ENCODE measurements at places on chromosomes 7 and 10.

DNA sequence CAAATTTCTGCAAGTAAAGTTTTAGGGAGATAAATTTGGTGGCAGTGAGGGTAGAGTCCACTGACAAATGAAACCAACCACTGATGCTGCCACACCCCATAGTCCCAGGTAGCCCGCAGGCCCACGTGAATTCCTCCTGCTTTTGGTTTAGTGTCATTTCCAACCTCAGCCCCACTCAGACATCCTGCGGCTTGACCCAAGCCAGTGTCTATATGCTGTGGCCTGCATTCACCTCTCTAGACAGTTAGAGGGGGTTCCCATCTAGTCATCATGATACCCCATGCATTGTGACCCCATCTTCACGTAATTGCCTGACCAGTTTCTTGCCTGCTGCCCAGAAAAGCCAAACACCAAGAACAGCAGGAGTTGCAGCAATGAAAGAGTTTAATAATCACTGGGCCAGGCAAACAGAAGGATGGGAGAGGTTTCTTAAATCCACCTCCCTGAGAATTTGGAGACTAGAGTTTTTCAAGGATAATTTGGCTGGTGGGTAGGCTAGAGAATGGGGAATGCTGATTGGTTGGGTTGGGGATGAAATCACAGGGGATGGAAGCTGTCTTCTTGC, 332.0 kb upstream of the GALNT17 start:
- DNase-seq: no peak

DNA sequence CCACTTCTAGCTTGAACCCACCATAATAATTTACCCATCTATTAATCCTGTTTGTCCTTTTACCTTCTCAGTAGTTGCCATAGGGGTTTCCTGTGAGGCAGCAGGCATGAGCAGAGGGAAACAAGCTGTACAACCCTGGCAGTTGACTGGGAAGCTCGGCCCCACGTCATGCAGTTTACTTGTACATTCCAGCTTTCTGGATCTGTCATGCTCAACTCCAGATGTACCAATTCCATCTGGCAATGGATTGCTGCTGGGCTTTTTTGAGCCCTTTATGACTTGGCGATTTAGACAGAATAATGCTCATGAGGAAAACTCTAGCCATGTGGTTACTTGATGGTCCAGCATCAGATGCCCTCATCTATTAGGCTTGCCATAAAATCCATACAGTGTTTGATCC, 112.5 kb downstream of the GNAI1 start:
- DNase-seq: no peak

GRCh38 chr7:636396-636795, 90.1 kb upstream of the DNAAF5 start:
- no peak for DNase-seq

GRCh38 chr10:51162002-51162401, 87.7 kb downstream of the PRKG1 start:
- DNase-seq: no peak

- DNase-seq: no peak
These were observed 163.7 kb downstream of the MACC1 start for GRCh38 chr7:20053334-20054104.

- peak; percentile 11 for DNase-seq
These were observed 291.2 kb upstream of the MEOX2 start for GRCh38 chr7:15977663-15978062.

- DNase-seq: no peak
These were observed 44.2 kb upstream of the KCNIP2 start for GRCh38 chr10:101887775-101888174.

GRCh38 chr10:7258948-7259523, 151.8 kb downstream of the SFMBT2 start:
- DNase-seq: no peak

GRCh38 chr7:46742601-46743000, 821.5 kb upstream of the IGFBP3 start:
- DNase-seq: no peak

- DNase-seq: no peak
These were observed 35.0 kb downstream of the KIF11 start for GRCh38 chr10:92627845-92628480.

DNA sequence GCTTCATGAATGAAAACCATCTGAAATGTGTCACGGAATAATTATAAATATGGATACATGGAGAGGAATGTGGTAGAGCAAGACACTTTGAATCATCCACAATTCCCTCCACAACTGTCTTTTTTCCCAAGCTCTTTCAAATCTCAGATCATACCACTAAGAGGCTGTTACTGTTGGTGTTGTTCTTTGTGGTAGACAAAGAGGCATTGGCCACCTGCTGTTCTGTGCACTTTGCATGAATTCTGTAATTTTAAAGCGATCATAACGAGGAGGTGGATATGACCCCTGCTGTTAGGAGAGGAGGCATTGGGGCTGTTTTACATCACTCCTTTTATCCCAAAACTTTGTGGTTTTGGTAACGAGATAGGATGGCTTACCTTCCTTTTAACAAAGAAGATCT, 141.2 kb upstream of the KLF6 start:
- DNase-seq: peak; percentile 57

DNA sequence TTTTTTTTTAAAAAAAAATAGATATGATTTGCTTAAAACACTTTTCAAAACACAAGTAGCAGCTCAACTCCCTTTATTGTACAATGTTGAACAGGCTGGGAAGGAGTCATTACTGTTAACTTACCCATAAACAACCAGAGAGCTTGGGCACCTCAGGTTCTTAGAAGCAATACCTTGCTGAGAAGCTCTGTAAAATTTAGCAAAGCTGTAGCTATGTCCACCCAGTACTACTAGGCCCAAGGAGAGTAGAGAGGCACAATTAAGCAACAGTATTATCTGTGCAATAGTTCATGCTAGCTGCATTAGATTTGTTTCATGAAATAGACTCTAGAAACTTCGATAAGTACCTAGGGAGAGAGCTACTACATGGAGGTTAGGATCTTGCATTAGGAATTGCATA, 32.0 kb downstream of the SEMA3A start:
- DNase-seq: no peak

- no peak for DNase-seq
These were observed 21.1 kb downstream of the GATA3 start for GRCh38 chr10:8075282-8076260.

- DNase-seq: no peak
These were observed 70.0 kb upstream of the SMIM30 start for GRCh38 chr7:113188396-113188795.

- DNase-seq: peak; percentile 22
These were observed 41.7 kb downstream of the AKR1E2 start for GRCh38 chr10:4867520-4868356.

- peak; percentile 75 for DNase-seq
These were observed 76.4 kb downstream of the MAP3K8 start for GRCh38 chr10:30510184-30510931.

- no peak for DNase-seq
These were observed 265.6 kb upstream of the TCERG1L start for GRCh38 chr10:131577178-131577555.

DNA sequence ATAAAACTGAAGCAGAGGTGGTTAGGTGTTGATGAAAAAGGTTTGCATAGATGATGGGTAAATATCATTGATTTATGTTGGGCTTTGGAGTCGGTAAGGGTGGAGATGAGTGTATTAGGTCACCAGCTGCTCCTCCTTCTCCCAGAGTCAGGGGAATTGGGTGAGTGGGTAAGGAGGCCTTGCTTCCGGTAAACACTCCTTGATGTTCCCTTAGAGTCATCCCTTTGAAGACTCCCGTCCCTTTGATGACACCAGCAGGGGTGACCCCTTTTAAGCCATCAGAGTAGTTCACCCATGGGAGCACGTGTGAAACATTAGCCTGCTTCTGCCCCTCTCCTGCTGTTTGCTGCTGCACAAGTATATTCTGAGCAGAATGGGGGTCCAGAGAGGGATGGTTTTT, 92.2 kb upstream of the DKK1 start:
- DNase-seq: no peak

GRCh38 chr10:8122611-8123369, 68.3 kb downstream of the GATA3 start:
- DNase-seq: no peak

GRCh38 chr7:44388089-44388970, 62.9 kb upstream of the CAMK2B start:
- no peak for DNase-seq

DNA sequence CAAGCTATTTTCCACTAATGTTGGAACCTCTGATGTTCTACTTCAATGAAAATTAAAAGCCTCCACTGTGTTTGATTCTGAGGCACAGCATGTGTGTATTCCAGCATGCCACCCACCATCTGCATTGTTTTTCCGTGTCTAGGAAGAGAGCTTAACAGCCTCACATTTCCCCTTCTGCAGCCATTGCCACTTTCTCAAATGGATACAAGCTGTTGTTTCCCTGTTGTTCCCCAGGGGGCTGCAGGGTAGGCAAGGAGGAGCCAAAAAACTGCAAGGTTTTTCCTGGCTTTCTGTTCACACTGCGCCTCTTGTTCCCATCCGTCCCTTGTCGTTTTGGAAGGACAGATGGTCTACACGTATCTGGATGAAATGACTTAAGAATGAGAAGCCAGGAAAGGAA, 72.3 kb upstream of the DNAJB12 start:
- DNase-seq: no peak

GRCh38 chr10:3563298-3563697, 221.7 kb downstream of the KLF6 start:
- DNase-seq: no peak

GRCh38 chr7:45663167-45663921, 89.2 kb downstream of the ADCY1 start:
- no peak for DNase-seq

DNA sequence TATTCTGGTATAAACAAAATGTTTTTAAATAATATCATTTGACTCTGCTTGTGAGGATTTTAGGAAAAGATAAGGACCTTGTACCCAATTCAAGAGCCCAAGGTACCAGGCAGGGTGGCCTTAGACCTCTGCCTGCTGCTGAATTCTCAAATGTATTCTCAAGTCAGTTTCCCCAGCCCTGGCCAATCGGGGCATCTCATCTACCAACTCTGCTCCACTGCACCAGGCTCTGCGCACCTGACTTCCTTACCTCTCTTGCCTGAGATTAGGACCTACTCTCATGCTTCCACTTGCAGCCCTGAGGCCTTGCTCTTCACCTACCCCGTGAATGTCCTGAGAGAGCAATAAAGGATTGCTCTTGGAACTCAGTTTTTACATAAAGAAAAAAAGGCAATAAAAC, 69.6 kb upstream of the EZH2 start:
- DNase-seq: no peak

- peak; percentile 38 for DNase-seq
These were observed at the start of gene ARHGAP22 for GRCh38 chr10:48604991-48605508. Gene ARHGAP22 (minus strand): TSS chr10:48605073. CDS start chr10:48604796, 277 bp downstream.

DNA sequence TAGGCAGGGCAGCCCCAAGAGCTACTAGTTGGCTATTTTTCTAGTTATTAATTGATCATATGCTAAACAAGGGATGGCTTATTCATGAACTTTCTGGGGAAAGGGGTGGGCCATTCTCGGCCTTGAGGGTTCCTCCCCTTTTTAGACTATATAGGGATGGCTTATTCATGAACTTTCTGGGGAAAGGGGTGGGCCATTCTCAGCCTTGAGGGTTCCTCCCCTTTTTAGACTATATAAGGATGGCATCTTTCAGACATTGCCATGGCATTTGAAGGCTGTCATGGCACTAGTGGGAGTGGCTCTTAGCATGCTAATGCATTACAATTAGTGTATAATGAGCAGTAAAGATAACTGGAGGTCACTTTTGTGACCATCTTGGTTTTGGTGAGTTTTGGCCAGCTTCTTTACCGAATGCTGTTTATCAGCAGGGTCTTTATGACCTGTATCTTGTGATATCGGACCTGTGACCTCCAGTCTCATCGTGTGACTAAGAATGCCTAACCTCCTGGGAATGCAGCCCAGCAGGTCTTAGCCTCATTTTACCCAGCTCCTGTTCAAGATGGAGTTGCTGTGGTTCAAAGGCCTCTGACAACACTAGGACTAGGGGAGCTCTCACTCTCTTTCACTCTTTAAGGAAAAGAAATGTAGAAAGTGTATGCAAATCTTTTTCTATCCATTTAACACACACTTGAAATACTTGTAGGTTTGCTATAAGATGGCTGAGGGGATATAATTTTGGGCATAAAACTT, 7.8 kb downstream of the FHIP2A start:
- no peak for DNase-seq

DNA sequence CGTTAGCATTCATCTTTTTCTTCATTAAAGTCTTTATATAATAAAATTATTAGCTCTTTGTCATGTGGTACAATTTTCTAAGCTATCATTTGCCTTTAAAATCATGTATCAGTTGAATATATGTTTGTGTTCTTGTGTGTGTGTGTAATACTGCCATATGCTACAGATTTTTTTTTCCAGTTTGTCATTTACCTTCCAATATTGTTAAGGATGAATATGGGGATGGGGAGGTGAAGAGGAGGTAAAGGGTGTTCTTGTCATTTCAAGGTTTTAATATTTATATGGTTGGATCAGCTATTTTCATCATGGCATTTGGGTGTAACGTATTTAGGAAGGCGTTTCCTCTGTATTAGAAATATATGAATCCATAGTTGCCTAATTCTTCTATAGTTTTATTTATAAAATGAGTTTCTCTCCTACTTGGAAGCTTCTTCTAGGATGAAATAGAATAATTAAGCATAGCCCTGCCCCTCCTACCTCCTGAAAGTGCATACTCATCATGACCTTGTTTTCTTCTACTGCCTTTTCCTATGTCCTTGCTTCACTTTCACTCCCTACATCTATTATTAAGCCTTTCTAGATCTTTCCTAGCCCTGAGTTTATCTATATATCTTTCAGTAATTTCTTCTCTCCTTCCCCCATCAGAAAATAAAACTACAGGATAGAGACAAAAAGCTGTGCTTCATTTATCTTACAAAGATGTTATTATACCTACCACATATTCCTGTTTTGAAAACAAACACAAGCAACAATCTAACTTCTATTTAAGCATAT, 25.1 kb downstream of the RAB18 start:
- no peak for DNase-seq

DNA sequence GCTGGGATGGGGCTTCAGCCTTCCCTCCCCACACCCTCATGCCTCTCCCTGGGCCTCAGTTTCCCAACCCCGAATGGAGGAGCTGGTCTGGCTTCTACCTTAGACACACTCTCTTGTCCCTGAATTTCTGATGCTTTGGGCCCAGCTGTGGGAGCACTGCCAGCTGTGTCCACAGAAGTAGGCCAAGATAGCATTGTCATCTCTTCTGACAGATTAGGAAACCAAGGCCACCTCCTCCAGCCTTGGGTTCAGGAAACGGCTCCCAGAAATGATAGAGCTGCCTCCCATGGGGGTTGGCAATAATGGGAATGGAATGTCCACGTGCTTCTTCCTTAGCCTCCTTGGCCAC, 1.3 kb downstream of the PPIF start:
- DNase-seq: no peak

DNA sequence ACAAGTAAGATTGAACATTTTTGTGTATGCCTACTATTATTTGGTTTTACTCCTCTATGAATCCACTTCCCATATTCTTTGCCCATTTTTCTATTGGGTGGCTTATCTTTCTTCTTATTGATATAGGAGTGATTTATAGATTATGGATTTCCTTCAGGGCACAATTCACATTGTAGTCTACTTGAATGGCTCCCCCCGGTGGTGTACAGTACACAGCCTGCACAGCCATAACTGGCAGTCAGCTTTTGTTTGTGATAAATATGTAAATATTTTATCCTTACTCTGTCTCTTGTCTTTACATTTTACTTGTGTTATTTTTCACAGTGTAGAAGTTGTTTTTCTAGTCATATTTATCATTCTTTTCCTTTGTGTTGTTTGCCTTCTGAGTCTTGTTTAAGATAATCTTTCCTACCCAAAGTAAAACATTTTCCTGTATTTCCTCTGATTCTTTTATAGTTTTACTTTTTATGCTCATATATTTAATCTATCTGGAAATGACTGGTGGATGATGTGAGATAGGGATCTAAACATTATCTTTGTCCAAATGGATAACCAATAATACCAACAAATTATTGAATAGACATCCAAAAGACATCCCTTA, 23.9 kb upstream of the CALD1 start:
- DNase-seq: no peak

Data from bronchial epithelial cell (primary cell).